Suppressor macrophage (primary cell): ENCODE measurements at places on chromosomes 13 and 19.

DNA sequence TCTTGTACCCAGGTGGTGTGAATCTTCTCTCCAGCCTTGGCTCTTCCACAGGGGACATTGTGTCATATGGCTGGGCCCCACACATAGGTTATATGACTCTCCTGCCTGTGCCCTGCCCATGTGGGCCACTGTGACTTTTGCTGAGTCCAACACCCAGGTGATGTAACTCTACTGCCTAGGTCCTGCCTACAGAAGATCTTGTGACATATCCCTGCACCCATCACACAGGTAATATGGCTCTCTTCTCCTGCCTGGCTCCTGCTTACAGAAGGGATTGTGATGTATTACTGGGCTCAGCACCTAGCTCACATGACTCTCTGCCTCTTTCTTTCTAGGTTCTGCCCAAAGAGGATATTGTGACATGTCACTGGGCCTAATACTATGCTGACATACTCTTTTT is 19.5 kb upstream of the ZNF429 start:
- no peak for DNase-seq

DNA sequence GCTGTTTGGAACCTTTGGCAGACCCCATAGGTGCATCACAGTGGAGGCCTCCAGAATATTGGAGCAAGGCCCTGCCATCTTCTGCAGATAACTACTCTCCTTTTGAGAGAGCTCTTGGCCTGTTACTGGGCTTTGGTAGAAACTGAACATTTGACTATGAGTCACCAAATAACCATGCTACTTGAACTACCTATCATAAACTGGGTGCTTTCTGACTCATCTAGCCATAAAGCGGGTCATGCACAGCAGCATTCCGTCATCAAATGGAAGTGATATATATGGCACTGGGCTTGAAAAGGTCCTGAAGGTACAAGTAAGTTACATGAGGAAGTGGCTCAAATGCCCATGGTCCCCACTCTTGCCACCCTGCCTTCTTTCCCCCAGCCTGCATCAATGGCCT is 782.5 kb upstream of the SLITRK6 start:
- no peak for DNase-seq

DNA sequence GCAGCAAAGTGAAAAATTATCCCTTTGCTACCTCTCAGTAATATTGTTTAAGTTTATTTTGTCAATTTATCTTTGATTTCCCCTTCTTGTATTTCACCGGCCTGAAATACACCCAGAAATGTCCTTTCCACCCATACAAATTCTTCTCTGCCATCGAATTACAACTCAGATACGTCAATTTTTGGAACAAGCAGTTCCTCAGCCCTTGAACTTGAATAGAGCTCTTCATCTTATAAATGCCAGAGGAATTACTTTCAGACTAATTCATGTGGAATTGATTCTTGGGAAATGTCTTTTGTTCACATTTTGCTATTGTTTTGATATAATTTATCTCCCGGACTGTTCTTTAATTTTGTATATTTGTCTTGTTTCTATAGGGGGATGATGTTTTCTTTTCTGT is 1359.3 kb upstream of the MIR17HG start:
- DNase-seq, result no peak

GRCh38 chr13:40772765-40773473 is 1.9 kb upstream of the MRPS31 start:
- no peak for DNase-seq

GRCh38 chr19:46144756-46145155 is 3.3 kb upstream of the IGFL2 start:
- DNase-seq, result no peak

DNA sequence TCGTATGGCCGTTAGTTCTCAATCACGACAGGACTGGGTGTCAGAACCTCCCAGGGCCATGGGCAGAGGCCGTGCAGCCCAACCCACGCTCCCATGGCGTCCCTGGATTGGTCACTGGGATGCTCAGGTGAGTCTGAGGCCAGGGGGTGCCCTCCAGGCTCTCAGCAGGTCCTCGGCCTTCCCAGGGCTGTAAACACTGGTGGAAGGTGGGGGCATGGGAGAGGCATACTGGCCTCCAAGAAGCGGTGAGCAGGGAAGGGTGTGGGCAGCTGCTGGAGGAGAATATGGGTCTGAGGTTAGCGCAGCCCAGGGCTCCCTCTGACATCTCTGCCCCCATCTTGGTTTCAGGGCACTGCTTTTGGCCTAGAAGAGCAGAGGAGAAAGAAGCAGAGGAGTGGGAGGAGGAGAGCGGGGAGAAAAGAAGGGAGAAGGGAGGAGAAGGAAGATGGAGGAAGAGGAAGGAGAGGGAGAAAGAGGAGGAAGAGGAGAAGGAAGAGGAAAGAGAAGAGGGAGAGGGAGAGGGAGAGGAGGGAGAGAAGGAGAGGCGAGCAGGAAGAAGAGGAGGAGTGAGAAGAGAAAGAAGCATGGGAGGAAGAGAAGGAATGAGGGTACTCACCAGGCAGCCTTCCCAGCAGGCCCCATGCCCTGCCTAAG is 62.3 kb downstream of the CEBPG start:
- no peak for DNase-seq
